ENCODE measurements at places on chromosomes 4 and X. TPM values are rescaled to one million over a fixed set of nuclear protein-coding genes. Genes with fewer than 3 reads are reported as not detected.
A peak's percentile ranks its signal among the peaks of the same experiment; 100 is the strongest.

The HDX gene
- total RNA-seq, result 4.9 TPM

DNA sequence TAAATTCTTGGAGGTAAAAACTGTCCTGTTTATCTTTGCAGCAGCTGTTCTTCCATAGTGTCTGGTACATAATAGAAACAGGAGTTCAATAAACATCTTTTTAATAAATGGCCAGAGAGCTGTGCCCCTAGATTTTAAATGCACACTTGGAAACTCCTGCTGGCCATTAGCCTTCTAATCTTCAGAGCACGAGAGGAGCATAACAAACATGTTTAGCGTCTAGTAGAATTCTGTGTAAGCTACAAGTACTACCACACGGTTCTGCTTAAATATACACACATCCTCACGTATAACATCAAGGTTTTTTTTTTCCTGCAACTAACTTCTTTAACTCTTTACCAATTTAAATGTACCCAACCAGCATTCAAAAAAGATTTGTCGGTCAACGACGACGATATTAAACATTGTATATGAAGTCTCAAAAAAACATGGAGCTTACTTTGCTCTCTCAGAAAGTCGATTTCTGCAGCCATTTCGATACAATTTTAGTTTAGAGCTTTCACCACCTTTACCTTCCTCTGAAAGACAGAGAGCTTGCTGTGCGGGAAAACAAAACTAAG lies 628 bp downstream of the SCLT1 start:
- DNase-seq, result no peak

DNA sequence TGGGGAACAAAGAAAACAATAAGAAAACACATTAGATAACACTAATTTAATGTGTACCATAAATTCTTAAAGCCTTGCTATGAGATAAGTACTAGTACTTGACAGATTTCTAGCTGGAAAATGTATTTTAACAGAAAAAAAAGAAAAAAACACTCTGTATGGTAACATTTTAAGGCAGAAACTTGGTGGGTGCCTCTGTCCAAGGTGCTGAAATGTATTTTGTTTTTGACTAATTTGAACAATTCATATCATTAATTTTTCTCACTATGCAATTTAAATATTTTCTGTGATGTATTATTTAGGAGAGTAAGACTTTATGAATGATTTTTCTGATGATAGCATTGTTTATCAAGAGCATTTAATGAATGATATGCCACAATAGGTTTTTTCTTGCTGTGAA lies 107.5 kb downstream of the GABRG1 start:
- no peak for DNase-seq

The XPNPEP2 gene
- total RNA-seq, result 0.25 TPM

The USP38 gene
- total RNA-seq, result 22.9 TPM

The CT45A1 gene
- total RNA-seq, result 11.9 TPM

The FABP2 gene
- total RNA-seq, result not detected

DNA sequence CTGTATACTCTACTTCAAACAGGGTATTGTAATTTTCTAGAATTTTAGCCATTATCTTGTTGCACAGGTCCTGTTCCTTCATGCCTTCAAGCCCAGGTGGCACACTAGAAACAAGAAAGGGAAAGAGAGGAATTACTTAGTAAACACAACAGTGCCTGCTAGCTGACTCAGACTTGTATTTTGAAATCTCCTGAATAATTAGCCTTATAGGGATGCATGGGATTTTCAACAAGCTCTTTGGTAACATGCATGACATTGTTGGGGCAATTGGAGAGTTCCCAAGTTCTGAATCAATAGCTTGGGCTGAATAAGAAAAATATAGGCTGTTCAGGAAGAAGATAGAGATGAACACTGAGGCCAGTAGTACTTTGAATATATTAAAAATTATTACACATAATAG lies 118.8 kb downstream of the FAM13A start:
- DNase-seq, result no peak

- no peak for DNase-seq
These were observed 229.9 kb downstream of the PAPSS1 start for GRCh38 chr4:107490116-107490515.

DNA sequence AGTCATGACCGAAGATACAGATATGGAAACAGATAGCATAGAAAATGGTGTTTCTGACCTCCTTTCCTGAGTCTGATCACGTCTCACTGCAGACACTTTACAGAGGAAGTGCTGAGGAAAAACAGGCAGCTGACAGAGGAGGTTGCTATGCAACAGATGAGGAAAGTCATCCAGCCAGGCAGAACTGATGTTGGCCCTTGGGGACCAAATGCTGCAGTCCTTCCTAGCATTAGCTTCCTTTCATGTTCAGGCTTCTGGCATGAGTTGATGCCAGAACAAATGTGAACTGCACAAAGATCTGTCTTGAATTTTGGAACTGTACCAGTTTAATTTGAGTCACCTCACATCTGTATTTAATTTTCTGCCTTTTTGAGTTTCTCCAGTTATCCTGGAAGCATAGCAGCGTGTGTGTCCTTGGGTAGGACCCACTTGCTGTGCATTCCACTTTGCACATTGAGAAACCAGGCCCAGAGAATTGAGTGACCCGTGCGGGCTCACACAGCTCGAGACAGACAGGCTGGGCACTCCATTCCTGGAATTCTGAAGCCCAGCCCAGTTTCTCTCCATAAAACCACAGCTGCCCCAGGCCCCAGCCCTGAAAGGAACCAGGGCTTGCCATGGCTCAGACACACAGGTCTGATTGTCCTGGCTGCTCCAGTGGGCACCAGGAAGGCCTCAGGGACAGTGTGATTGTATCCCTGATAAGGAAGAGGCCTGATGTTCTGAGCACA lies 1.4 kb upstream of the MAGED1 start:
- DNase-seq, result peak; percentile 32

The NAT8L gene
- 82.9 TPM for total RNA-seq

GRCh38 chrX:148958901-148959300 lies 458.5 kb downstream of the AFF2 start:
- DNase-seq, result no peak

DNA sequence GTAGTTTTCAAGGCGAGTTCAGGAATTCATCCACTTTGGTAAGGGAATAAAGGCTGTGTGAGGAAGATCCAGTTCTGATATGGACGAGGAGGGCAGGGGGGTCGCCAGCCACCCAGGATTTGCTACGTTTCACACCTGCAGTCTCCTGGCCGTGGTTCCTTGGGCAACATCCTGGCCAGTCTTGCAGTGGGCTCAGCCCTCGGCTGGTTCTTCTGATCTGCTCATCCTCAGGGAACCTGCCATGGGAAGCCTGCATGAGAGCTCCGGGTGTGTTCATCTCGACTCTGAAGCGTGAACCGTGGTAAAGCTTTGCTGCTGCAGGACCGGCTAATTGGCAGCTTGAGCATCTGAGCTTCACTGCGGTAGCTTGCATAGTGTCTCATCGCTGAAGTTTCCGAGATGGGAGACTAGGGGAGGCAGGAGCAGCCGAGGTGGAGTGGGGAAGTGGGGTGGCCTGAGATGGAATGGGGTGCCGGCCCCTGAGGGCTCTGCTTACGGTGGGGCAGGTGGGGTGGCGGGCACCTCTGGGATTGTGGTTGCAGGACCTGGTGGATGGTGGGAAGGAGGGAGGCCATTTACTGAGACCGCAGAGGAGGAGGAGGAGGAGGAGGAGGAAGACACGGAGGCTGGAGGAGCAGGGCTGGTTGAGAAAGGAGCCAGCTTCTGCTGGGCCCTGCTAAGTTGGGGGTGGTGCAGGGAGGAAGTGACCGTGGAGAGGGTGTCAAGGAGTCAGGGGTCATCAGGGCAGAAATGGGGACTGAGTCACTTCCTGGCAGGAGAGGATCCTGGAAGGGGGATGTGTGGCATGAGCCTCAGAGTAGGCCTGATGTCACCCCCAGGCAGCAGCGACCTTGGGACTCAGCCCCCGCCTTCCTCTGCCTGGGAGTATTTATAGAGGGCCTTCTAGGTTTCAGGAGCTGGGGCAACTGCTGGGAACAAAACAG lies 213.1 kb upstream of the PSAPL1 start:
- no peak for DNase-seq

- DNase-seq, result no peak
These were observed 34.7 kb upstream of the DCAF8L1 start for GRCh38 chrX:28015993-28016392.

The RBBP7 gene
- 375 TPM for total RNA-seq

DNA sequence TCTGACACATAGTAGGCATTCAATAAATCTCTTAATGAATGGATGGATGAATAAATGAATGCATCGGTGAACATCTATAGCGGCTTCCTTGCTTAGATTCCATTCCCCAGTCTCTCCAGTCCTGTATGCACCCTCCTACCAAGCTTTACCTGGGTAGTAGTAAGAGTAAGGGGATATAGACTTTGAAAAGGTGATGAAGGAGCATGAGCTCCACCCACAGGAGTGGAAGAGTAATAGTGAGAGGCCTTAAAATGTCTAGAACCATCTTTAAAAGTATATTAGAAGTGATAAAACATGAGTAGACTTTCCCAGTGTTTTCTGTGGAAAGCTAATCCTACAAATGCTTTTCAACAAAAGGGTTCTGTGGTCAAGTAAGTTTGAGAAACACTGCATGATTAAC lies 35.5 kb upstream of the GPC3 start:
- no peak for DNase-seq

GRCh38 chrX:12610079-12610478 lies 181.1 kb upstream of the PRPS2 start:
- DNase-seq, result no peak

The UGT2B17 gene
- not detected for total RNA-seq

DNA sequence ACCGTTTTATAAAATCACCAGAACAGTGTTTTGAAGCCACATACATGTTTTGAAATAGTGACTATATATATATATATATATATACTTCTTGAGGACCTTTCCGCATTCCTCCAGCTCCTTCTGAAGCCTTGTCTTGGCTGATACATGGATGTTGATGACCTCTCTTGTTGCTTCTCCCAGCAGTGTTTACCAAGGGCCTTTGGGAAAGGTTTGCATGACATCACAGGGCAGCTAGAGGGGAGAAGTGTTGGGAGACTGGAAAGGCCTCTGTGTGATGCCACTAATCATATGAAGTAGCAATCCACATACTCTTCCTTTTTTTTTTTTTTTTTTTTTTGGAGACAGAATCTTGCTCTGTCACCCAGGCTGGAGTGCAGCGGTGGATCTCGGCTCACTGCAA lies 22.5 kb downstream of the WDR44 start:
- no peak for DNase-seq

GRCh38 chr4:75769036-75769435 lies 44.7 kb downstream of the USO1 start:
- DNase-seq, result no peak

The HS3ST1 gene
- total RNA-seq, result 8.8 TPM

DNA sequence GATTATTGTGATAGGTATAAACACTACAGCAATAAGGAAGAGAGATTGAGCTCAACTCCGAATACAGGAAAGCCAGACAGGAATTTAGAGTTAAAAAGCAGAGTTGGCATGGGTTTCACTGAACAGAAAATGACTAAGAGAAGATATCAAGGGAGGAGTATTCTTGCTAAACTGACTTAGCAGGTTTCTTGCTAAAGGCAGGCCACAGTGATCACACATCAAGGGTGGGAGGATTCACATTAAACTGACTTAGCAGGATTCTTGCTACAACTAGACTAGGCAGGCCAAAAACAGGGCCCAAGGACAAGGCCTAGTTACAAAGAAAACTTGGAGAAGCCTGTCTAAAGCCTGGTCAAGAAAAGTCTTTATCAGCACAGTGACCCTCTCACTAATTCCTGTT lies 195.1 kb downstream of the MAGEB5 start:
- DNase-seq, result no peak

DNA sequence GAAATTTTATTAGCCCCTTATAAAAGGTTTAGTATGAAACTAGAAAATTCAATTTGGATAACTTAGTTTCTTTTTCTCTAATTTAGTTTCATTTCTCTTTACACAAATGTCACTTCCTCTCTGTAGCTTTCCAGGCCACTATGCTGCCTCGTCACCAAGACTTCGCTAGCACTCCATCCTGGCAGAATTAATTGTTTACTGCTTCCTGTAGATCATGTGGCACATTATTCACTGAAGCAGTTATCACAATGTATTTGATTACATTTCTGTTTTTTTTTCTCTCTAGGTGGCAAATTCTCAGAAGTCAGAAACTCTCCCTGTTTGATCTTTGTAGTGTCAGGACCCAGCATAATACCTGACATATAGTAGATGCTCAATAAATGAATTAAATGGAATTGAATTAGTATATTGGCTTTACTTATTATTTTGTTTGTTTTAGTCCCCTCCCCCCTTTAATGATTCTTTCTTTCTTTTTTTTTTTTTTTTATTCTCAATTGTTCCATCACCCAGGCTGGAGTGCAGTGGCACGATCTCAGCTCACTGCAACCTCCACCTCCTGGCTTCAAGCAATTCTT lies 9.3 kb upstream of the SAT1 start:
- no peak for DNase-seq

The HSFX3 gene
- total RNA-seq, result 5.6 TPM

GRCh38 chr4:60683973-60684372 lies 516.2 kb upstream of the ADGRL3 start:
- no peak for DNase-seq

- no peak for DNase-seq
These were observed 465.0 kb downstream of the IL15 start for GRCh38 chr4:142101401-142101800.

DNA sequence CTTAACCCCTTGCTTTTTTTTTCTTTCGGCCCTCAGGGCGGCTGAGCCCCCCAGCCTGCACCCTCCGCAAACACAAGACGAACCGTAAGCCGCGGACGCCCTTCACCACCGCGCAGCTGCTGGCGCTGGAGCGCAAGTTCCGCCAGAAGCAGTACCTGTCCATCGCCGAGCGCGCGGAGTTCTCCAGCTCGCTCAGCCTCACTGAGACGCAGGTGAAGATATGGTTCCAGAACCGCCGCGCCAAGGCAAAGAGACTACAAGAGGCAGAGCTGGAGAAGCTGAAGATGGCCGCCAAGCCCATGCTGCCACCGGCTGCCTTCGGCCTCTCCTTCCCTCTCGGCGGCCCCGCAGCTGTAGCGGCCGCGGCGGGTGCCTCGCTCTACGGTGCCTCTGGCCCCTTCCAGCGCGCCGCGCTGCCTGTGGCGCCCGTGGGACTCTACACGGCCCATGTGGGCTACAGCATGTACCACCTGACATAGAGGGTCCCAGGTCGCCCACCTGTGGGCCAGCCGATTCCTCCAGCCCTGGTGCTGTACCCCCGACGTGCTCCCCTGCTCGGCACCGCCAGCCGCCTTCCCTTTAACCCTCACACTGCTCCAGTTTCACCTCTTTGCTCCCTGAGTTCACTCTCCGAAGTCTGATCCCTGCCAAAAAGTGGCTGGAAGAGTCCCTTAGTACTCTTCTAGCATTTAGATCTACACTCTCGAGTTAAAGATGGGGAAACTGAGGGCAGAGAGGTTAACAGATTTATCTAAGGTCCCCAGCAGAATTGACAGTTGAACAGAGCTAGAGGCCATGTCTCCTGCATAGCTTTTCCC lies 3.4 kb downstream of the MSX1 start:
- no peak for DNase-seq

- peak; percentile 31 for DNase-seq
These were observed 189.1 kb upstream of the C1QTNF7 start for GRCh38 chr4:15238720-15239119.

DNA sequence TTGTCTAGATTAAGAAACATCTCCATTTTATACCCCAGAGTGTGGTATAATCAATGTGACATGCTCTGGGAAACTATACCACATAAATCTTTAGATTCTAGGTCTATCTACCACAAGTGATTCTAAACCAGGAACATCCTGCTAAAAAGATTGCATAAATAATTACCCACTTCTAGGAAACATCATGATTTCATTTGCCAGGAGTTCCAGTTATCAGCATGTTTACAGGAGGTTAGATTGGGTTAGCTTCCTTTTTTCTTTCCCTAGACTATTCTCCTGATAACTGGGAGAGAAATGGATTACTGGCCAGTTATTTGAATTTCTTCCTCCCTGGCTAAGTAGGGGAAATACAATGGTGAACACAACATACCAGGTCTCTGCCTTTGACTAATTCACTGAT lies 230.3 kb upstream of the BOD1L1 start:
- DNase-seq, result no peak

- DNase-seq, result no peak
These were observed 31.7 kb downstream of the IGSF1 start for GRCh38 chrX:131257367-131257766.

The BANK1 gene
- total RNA-seq, result 10.4 TPM

All from testis (tissue), 5 donors.